ENCODE measurements at places on chromosomes 2 and 18.

DNA sequence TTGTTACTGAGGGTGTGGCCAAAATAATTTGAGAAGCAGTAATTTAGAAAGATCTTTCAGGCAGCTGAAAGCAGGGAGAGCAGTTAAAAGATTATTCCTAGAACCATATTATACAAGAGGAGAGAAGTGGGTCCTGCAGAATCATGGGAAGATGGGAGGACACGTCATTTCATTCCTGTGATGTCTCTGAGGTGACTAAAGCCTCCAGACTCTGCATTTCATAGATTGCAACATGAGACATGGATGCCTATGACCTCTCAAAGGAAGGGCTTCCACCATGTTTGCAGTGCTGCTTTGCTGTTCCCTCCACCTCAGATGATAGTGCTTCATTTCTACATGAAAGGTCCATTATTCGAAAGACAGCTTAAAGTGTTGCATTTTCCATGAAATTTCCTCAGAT, 788.4 kb downstream of the TSN start:
- DNase-seq: peak; percentile 84

- DNase-seq: no peak
Measured at GRCh38 chr2:169071455-169071854, 2.1 kb downstream of the DHRS9 start.

GRCh38 chr2:23009545-23010149, 375.3 kb upstream of the KLHL29 start:
- DNase-seq: peak; percentile 11

DNA sequence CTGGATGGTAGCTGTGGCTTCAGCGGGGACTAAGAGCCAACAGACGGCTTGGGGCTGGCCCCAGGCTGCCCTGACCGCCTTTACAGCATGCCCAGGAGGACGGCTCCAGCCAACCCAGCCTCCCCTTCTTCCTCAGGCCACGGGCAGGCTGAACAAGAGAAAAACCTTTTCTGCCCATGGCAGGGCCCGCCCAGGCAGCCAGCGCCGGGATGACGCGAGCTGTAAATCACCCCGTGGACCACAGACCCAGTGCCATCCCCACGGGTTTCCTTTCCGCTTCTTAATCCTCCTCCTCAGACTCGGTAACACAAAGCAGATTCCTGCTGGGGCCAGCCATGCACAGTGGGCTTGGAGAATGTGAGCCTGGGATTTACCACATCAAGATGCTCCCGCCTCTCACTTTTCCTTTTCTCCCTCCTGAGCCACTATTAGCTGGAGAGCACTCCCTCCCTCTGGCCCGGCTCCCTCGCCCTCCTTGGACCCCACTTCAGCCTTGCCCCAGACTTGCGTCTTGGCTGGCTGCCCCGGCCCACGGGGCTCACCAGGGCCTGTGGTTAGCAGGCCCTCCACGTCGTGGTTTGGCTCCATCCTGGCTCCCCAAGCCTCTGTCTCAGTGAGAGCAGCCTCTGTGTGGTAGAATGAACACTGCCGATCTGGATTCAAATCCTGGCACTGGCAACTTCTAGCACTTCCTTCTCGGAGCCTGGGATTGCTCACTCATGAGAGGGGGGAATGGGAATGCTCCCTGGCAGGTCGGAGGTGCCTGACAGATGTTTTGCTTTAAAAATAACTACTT, 31.4 kb downstream of the ATOH8 start:
- peak; percentile 84 for DNase-seq

DNA sequence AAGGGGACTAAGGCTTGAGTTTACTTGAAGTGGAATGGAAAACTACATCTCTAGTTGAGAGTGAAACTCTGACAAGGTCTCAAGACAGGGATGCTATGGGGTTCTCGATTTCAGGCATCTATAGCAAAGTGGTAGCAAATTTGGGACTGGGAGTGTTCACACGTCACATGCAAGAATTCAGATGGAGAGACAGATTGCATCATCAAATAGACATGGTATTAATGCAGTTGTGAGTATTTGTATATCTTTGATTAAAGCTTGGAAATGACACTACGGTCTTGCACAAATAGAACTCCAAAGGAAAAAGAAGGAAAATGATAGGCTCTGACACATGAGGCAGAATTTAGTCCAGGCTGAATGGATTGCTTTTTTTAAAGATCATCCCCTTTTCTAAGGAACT, 1061.6 kb upstream of the FANCL start:
- no peak for DNase-seq

DNA sequence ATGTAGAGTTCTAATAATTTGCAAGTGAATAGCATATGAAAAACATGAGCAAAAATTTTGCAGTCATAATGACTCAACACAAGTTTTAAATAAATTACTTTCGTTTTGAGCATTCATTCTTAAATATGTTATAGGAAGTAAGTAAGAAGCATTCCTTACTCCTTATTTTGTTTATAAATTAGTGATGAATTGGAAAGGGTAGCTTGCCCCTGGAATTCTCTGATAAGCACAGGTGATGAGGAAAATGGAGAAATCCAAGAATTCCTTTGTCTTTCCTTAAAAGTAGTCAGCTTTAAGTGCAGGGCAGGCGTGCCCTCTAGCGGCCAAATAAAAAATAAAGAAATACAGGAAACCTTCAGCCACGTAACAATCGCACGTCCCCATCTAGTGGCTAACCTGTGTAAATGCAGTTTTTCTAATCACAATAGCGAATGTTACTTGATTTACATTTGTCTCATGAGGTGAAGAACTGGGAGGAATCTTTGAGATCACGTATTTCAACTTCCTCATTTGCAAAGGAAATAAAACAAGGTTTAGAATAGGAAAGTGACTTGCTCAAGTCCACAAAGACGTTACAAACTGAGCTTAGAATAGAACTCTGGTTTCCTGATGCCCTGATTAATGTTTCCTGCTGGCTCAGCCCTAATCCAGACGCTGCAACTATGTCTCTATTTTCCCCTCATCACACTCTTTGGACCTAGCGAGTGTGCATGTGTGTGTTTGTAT, 47.2 kb upstream of the ZNG1B start:
- peak; percentile 77 for DNase-seq

DNA sequence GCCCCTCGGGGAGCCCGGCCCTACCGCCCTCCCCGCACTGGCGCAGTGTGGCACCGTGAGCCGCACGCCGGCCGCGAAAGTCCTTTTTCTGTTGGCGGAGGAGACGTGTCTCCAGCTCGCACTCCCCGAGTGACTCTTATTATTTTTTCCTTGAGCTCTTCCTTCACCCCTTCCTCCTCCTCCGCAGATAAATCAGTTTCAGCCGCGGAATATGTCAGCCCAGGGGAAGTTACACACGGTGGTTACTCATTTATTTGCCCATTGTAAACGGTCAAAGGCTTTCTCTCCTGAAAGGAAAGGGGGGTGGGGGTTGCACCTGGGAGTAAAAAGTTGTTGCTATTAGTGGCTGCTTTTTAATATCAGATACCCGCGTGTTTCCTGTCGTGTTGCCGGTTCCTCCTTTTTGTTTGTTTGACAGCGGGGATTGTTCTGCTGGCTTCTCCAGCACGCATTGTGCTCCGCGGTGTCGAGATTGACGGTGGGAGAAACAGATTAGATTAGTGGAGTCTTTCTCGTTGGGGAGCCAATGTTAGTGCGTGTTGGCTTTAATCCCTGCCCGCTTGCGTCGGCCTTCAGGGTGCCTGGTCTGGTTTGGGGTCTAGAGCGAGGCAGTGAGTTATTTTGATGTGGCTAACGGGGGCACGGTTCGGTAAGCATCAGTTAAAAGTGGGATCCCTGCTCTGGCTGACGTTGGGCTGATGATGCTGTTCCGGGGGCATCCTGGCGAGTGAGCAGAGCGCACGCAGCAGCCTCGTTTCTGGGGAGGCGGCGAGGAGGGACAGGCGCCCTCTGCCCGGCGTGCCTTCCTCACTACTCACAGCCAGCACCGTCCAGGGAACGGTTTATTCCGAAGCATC, 1.6 kb downstream of the CRIM1 start:
- DNase-seq: peak; percentile 73

DNA sequence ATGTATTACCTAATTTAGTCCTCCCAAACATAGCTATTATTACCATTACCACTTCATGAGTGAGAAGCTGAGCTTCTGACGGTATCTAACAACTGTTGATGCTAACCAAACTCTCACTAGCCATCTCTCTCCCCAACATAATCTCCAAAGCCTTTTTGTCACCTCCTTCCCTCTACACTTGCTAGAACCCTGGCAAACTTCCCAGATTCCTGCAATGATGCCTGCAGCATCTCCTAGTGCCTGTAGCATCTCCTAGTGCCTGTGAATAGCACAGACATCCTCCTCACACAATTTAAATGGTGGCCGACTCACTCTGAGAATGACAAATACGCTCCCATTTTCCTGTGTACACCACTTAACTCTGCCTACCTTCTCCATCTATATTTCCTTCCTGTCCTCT, 126.7 kb downstream of the STK39 start:
- peak; percentile 41 for DNase-seq

- DNase-seq: peak; percentile 64
Measured at GRCh38 chr2:202941771-202942170, 29.7 kb downstream of the CARF start.

Data from EH (cell line).